ENCODE measurements at places on chromosomes 16 and 17. TPM values are rescaled to one million over a fixed set of nuclear protein-coding genes. Genes with fewer than 3 reads are reported as not detected.

GRCh38 chr16:77500286-77500598 is 65.4 kb upstream of the ADAMTS18 start:
- H3K4me1 ChIP-seq = no peaks in the 10 kb centered on the region
- DNase-seq = no peak
- no peaks in the 10 kb centered on the region for H3K36me3 ChIP-seq
- no peaks in the 10 kb centered on the region for H3K27me3 ChIP-seq
- no peak overlapping the region for H3K4me3 ChIP-seq

Gene MAPT
- 9.9 TPM for total RNA-seq

Gene GPRC5B
- 26.6 TPM for total RNA-seq

DNA sequence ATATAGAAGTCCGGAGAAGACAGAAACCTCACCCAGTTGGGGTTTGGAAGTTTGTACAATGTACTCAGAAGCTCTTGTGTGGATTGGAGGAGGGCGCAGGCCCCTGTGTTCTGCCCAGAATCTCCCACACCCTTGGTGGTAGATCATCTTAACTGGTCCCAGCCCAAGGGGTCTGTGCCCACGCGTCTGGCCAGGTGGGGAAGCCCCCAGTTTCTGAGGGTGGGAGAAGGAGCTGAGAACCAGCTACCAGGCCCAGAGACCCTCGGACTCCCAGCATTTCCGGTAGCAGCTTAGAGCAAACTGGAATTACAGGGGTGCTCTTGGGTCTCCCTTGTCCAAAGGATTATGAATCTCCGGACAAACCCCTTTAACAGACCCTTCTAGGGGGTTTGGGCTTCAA is 2.3 kb upstream of the PPP1R9B start:
- no peak for DNase-seq
- H3K4me1 ChIP-seq = peaks cover 33% of the 10 kb centered on the region
- H3K27ac ChIP-seq = peak overlapping the region; percentile 88
- H3K4me3 ChIP-seq = no peak overlapping the region

- no peaks in the 10 kb centered on the region for H3K36me3 ChIP-seq
- H3K4me3 ChIP-seq = no peak overlapping the region
- no peak for DNase-seq
- no peaks in the 10 kb centered on the region for H3K27me3 ChIP-seq
Observed at GRCh38 chr17:228951-229708, 47.7 kb upstream of the DOC2B start.

GRCh38 chr16:85046472-85046916 is 18.9 kb downstream of the KIAA0513 start:
- no peak overlapping the region for H3K4me3 ChIP-seq
- no peaks in the 10 kb centered on the region for H3K36me3 ChIP-seq
- no peak for DNase-seq
- no peak overlapping the region for H3K27ac ChIP-seq

Data from breast epithelium (tissue), 4 donors.